ENCODE measurements at places on chromosomes 3 and 15.

DNA sequence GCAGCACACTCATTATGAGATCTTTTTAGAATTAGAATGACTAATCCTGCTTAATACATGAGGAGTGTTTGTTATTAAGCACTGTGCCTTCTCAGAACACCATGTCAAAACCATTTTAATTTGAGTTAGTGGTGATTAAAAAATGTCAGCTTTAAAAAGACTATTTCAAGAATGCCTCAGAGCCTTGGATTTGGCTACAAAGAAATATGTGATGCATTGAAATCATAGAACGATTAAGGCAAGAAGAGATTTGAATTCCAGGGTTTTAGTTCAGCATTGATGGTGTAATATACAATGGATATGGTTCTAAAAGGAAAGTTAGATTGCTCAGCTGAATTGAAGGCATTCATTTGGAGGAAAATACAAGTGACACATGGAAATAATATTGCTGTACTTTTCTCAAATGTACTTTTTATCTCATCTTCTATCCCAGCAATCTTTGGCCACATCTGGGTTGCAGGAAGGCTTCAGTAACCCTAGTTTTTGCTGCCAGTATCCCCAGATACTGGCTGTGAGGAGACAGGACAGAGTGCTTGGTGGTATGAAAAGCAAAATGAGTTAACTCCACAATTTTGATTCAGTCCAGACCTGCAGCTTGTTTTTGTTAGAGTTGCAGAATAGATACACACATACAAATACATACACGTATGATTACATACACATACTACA is 303.8 kb downstream of the CLSTN2 start:
- DNase-seq: no peak

- no peak for DNase-seq
These were observed 418.7 kb upstream of the SGO1 start for GRCh38 chr3:20604659-20605058.

DNA sequence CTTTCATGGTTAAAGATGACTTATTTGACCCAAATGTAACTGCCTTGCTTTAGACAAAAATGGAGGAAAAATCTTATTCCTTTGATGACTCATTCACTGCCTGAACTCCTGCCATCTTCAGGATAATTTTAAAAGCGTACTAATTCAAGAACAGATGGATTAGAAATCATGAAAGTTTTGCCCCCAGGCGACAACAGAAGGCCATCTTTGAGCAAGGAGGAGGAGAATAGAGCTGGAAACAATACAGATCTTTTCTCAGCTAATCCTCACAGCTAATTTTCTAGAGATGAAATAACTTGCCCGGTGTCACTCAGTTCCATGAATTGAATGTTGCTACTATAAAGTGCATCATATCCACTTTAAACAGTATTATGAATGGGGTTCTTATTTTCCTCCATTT is 324.7 kb upstream of the RARB start:
- no peak for DNase-seq

DNA sequence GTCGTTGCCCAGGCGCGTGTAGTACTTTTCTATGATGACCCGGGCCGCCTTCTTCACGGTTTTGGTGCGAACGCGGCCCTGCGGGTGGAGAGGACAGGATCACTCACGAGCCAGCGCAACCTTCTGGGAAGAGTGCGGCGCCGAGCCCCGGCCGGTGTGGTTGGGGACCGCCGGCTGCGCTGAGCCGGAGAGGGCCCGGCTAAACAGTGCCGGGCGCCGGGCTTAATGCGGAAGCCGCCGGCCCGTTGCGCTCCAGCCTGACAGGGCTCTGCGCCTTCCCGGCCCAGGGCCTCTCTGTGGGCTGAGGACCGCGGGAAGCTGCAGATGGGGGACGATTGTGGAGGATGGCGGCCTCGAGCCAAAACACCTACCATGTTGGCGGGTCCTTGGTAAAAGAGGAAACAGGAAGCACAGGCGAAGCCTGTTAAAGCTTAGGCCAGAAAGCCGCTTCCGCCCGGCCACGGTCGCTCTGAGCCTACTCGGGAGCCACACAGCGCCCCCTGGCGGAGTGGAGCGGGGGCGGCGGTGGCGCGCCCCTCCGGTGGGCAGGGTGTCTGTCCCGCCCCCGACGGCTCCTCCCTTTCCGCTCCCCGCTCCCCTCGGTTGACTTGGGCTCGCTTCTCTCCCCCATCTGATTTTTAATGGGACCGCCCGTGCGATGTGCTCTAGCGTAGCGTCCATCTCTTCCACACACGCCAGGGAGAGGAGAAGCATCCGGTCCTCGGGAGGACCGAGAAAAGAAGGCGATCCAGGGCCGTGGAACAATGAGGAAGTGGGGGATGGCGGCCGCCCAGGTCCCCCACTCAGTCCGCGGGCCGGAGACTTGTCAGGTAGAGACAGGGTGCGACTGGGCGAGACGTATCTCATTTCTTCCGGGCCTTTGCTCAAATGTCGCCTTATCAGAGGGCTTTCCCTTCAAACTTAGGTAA is at the start of gene RPS17:
TSS of gene RPS17 (minus strand) at position 403 of the 929 bp plus-strand sequence. CDS start at position 374, 29 bp downstream.
- DNase-seq: peak; percentile 97

DNA sequence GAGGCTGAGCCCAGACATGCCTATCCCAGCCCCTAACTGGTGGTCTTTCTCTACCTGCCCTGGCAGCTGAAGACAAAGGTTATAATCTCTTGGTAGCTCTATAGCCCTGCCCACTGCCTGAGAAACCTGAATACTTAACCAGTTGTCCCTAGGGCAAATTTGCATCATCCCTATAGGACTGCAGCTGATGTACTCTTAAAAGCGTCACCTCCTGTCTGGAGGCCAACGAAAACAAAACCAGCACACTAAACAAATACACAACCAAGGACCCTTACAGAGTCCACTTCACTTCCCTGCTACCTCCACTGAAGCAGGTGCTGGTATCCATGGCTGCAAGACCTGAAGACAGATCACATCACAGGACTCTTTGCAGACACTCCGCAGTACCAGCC is 98.0 kb downstream of the KCNAB1 start:
- DNase-seq: no peak

- DNase-seq: no peak
These were observed 132.7 kb downstream of the KLF13 start for GRCh38 chr15:31459400-31459748.

DNA sequence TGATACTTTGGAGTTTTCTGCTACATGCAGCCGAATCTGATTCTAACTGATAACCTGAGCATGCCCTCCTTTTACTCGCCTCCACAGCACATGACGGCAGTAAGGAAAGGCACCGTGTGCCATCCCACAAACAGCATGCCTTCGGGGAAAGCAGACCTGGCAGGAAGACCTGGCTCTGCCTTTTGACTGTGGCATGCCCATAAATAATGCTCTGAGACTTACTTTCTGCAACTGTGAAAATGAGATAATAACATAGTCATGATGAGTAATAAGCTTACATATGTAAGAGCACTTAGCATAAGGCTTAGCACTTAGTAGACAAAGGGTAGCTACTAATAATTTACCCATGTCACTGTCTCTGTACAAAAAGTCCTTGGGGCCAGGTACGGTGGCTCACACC is 32.9 kb downstream of the MTHFS start:
- DNase-seq: no peak

DNA sequence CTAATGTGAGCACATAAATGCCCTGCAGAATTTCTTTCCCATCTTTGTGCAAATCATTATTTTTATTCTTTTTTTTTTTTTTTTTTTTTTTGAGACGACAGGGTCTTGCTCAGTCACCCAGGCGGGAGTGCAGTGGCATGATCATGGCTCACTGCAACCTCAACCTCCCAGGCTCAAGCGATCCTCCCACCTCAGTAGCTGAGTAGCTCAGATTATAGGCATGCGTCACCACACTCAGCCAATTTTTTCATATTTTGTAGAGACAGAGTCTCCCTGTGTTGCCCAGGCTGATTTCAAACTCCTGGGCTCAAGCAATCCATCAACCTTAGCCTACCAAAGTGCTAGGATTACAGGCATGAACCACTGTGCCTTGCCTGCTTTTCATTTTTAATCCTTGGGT is 22.9 kb downstream of the DAG1 start:
- DNase-seq: no peak

DNA sequence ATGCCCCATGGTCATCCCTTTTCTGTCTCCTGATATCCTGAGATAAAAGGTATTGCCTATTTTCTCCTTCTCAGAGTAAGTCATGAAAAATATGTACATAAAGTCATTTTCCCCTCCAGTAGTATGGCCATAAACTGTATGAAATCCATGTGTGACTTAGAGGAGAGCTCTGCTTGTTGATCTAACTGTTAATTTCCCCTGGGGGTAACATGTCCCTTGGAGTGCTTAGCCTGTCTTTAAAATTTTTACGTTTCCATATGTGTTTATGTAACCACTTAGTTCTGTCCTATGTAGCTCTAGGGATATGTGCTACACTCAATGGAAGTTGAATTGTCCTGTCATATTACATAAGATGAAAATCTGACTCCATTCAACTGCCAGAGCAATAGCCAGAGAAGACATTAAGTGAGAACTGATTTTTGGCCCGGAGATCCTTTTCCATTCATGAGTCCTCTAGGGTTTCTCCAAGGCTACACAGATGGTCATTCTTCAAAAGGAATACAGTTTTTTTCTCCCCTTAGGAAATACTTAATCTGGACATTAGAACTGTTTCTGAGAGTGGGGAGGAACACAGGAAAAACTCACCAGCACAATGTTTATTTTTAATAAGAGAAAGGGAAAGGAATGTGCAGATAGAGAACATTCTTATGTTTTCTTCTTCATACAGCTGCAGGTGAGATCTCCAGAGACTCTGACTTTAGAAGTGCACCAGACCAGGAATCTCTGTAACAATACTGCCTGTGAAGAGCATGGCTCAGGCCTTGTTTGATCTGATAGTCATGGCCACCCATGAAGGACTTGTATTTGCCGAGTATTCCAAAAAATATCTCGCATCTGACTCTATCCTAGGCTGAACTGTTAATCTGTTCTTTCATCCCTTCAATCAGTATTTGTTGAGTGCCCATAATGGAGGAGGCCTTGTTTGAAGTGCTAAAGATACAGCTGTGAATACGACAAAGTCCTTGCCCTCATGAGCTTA is 29.8 kb upstream of the CLRN1 start:
- DNase-seq: no peak

DNA sequence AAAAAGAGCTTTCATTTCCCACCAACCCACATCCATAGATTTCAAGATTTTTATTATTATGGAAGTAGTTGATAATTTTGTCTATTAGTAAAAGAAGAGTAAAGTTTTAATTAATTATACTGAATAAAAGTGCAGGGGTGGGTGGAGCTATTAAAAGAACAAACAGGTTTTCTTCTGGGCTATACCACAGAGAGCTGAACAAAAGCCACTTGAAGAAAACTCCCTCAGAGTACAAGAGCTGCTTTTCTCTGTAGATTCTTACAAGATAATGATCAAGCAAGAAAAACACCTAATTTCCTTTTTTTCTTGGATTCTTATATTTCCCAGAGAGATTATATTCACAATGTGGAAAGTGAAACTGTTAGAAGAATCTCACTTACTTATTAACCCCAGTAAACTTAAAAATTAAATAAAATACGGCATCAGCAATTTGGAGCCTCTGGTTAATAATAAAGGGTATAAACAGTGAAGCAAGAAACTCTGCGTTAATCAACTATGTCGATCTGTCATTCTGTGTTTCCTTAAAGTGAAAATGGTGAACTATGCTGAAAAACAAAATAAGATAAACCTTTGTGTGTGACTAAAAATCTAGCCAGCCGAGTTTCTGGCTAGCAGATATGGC is 84.9 kb downstream of the THBS1 start:
- DNase-seq: no peak

GRCh38 chr3:108062051-108062450 is 28.8 kb downstream of the CD47 start:
- no peak for DNase-seq

DNA sequence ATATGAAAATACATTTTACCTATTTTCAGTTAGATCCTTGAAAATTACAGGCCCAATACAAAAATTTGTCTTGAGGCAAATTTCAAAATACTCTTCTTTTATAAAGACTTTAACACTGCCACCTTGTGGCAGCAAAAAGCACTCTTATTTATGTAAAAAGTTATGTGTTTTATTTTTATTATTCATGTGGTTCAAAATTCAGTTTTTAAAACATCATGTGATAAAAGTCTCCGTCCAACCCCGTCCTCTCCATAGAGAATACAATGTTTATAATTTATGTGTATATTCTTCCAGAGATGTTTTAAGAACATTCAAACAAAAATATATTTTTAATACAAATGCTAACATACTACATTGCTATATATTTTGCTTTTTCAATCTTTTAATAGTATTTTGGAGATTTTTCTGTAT is 36.9 kb upstream of the TRIM59 start:
- no peak for DNase-seq

DNA sequence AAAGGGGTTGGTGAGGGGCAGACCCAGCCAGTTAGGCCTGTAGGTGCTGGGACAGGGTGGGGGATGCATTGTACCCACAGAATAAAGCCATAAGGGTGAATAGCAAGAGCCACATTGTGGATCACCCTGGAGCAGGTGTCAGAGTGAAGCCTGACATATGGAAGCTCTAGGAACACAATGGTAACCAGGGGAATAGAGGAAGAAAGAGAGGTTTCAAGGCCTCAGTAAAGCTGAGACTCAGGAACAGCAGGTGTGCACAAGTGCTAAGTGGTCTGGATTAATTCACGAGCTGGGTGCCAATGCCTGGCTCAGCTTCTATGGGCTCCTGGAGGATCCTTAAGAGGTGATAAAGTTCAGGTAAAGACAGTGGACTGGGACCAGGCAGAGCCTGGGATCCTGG is 323.7 kb upstream of the CTNNB1 start:
- no peak for DNase-seq

DNA sequence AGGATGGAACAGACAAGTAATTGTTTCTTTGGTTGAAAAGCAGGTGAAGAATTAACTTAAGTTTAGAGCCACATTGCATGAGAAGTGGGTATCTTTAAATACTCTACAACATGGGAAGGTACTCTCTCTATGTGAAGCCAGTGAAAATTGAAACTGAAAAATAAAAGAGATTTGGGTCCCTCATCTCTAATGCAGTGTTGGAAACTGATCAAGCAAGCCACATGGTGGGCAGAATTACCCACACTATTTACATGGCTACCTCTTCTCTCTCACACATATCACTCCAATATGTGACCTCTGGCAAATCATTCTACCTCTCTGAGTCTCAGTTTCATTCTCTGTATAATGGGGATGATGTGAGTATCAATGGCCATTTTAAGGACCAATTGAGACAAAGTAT is 339.0 kb downstream of the IL5RA start:
- no peak for DNase-seq

- DNase-seq: no peak
These were observed 295.1 kb downstream of the CHST2 start for GRCh38 chr3:143414571-143415253.

- no peak for DNase-seq
These were observed 1112.6 kb downstream of the IGSF11 start for GRCh38 chr3:117922039-117922438.

- DNase-seq: no peak
These were observed 329.9 kb downstream of the SV2B start for GRCh38 chr15:91429973-91430372.

- no peak for DNase-seq
These were observed 129.7 kb upstream of the WNT5A start for GRCh38 chr3:55616803-55617202.

- no peak for DNase-seq
These were observed 172.2 kb downstream of the SSR3 start for GRCh38 chr3:156382458-156383346.
